Neural crest cell (in vitro differentiated cells): ENCODE measurements at places on chromosomes 12 and 14. TPM values are rescaled to one million over a fixed set of nuclear protein-coding genes. Genes with fewer than 3 reads are reported as not detected.
A peak's percentile ranks its signal among the peaks of the same experiment; 100 is the strongest.

BBOF1 gene
- 2.7 and 3.1 TPM in 2 replicates for total RNA-seq

ZNF891 gene
- 3.9 and 4.2 TPM in 2 replicates for total RNA-seq

DNA sequence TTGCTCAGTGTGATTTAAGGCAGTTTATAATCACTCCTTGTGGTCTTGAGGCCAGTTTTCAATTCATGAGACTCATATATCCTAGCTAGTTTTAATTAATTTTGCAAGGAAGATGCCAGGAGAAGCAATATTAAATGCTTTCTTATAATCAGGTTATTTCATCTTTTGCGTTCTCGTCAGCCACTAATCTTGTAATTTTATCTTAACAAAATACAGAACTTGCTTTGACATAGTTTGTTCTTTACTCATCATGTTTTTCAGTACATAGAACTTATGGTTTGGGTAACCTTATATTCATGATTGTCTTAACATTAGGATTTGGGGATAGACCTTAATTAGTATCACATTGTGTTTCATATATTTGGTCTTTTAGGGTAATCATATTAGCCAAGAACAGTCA lies 76.0 kb downstream of the LIN52 start:
- DNase-seq, result no peak

SLC7A8 gene
- total RNA-seq, result 6.6 and 9.4 TPM in 2 replicates

UTP20 gene
- 28.7 and 30.7 TPM in 2 replicates for total RNA-seq

- no peak for DNase-seq
Observed at GRCh38 chr12:23099604-23100003, 474.6 kb downstream of the ETNK1 start.

TOMM20L gene
- 0.42 and 0.52 TPM in 2 replicates for total RNA-seq

DNA sequence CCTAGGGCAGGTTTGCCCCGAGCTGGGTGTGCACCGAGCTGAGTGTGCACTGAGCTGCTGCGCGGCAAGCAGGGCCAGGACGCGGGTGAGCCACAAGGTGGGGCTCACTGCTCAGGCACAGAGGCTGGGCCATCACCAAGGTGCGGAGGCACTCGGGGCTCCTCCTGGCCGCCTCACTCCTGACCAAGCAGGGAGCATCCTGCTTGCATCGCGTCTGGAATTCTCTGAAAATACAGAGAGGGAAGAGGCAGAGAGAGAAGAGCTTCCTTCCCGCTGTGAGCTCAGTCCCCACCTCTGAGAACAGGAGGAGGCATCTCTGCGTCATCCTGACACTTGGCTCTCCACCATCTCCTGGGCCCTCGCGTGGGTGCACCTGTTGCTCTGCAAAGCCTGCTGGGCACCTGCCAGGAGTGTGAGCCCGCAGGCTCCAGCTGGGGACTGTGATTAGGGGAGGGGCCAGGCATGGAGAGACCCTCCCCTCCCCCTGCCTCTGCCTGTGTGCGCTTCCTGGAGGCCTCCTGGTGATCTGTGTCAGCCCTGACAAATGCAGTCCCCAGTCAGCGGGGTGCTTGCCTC lies 116.3 kb downstream of the GLT1D1 start:
- peak; percentile 53 for DNase-seq

MORN3 gene
- 0.57 and 0.63 TPM in 2 replicates for total RNA-seq
